Neuronal stem cell (in vitro differentiated cells): ENCODE measurements at places on chromosomes 4 and X.
A peak's percentile ranks its signal among the peaks of the same experiment; 100 is the strongest.

DNA sequence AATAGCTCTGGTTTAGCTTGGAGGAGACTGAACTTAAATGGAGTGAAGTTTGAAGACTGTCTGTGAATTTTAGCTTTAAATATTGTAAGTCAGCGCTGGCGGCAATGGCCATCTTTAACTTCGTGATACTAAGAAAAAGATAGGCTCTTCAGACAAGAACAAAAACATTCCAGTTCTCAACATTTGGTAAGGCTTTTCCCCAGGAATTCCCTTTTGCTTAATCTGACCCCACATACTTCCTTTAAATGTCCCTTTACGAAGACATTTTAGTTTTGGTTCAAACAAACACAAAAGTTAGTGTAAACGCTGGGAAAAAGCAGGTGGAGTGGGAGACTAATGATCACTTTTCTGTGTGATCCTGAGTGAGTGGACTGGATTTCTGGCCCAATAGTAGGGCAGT lies 106.2 kb downstream of the MAML3 start:
- DNase-seq: no peak

DNA sequence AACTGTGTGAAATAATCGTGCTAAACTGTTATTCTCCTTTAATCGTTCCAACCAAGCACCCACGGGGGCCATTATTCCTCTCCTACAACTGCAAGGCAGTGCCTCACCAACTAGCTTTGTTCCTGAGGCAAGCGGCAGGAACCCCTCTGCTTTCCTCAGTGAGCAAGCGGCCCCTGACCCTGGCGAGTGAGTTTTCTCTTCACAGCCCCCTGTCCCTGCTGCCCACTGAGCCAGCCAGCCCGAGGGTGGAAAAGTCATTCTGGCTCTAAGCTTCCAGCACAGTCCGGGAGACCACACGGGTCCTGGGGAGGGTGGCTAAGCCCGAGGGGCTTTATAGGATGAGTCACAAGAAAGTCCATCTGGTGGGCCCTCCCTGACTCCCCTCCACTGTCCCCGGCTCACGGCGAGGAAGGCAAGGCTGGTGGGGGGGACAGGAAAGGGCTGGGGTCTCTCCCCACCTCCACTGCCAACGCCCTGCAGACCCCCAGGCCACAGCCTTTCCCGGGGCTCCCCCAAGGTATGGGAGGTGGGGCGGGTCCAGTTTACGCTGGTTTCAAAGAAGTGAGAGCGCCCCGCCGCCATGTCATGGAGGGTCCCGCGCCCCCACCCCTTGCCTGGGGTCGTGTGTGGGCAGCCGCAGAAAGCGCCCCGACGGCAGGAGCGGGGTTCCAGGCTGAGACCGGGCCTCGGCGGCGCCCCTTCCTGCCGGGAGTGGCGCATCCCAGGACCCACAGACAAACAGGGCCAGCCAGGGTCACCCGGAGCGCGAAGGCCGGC lies 45.0 kb downstream of the CPLX1 start:
- DNase-seq: no peak

- no peak for DNase-seq
Measured at GRCh38 chrX:151902813-151903591, 9.7 kb upstream of the MAGEA4 start.

DNA sequence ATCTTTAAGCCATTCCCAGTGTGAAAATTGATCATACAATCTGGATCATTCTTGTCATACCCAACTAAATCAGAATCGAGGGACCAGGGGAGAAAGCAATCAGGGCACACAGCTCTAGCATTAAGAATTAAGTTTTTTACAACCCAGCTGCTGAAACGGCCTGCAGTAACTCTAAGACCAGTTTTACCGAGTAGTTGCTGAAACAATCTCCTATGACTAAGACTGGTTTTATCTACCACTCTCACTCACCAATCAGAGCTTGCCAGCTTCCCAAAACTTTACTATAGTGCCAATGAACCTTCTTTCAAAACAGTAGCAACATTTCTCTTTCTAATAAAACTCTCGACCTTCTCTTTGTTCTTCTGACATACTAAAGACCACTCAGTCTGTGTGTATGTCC lies 2.8 kb upstream of the SAP30 start:
- DNase-seq: no peak

DNA sequence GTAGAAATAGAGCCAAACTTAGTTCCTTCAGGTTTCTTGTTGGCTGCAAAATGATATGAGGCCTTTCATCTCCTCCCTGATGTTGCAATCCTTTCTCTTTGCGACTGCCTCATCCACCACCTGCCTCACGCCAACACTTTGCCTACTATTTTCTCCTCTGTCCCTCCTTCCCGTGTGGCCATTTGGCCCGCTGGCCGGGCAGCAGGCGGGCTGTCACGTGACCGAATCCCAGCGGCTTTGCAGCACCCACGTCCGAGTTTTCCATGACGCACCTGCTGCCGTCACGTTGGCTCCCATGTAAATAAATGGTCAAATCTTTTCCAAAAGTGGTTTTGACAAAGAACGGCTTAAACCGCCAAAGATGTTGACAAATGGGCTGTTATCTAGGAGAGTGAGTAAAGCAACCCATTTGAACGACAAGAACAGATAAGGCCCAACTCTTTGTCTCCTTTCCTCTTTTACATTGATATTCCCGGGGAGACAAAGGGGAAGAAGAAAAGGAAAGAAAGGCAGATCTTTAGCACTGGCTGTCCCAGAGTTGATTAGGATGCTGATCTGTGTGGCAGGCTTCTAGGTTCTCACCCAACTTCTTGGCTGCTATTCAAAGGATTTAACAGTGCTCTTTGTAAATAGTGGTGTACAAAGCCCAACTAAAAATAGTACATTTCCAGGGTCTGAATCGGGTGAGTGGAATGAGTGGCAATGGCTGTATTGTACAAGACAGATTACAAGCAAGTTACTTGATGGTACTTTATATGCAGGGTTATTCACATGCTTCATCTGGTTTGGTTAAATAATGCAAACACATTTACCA lies 174.2 kb upstream of the JADE1 start:
- DNase-seq: no peak

- DNase-seq: no peak
Measured at GRCh38 chr4:15610855-15611254, 44.3 kb downstream of the FBXL5 start.

DNA sequence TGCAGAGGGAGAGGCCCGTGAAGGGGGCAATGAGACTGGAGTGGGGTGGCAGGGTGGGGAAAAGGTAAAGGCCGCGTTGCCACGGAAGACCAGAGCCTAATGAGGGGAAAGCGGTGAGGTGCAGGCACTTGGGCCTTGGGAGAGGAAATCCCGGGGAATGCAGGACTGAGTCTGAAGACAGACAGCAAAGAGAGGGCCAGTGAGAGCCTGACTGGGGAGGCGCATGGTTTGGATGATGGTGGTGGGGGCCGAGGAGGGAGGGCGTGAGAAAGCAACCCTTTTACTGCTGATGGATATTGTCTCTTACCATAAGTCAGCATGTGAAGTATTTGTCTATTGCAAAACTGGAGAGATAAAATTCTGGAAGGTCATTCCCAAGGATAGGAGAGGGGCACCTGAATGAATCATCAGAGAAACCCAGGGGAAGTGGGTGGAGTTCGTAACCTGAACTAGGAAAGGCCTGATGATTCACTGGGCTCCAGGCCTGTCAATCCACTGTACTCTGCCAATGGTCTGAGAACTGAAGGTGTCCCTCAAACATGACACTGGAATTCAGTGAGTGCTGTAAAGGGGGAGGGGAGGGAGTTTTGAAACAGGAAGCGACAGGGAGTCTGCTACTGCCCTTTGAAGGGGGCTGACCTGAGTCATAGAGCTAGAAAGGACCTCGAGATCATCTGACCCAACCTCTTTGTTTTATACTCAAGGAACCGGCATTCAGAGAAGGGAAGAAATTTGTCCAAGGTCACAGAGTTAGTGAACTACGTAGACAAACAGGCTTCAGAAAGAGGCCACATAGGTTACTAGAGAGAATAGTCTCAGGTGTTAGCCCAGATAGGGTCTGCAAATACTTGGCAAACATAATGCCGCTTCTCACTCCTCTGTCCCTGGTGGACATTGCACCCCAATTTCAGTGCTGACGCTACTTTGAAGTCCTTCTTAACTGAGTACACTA lies 52.2 kb downstream of the NALF2 start:
- DNase-seq: peak; percentile 31

DNA sequence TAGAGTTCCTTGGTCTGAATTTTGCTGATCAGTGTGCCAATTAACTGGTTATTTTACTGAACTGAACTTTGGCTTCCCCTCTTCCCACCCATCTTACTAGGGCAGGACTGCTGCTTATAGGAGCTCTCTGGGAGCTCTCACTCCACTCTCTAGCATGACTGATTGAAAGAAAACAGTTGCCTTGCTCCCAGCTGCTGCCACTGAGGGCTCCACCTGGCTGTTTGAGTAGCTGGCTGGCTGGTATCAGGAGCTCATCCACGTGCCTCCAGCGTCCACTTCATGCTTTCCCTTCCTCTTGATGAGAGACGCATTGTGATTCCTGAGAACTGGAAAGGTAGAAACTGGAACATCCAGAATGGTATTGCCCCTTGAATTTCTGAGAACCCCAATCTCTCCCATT lies 73.0 kb upstream of the KLHL13 start:
- DNase-seq: no peak

DNA sequence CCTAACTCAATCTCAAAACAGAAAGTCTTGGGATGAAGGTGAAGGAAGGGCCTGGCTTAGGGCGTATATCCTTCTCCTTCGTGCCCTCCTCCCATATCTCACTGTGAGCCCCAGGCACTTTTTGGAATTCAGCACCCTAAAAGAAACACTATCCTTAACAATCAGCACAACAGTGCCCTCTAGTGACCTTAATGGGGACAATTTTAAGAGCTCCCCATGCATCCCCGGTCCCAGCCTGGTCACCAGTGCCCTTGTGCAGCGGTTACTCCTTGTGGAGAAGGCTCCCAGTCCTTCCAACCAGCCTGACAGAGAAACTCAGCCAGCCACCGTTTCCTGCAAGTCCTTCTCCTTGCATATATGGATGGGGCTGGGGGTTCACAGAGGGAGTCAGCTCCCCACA lies 4.2 kb downstream of the PAK3 start:
- peak; percentile 21 for DNase-seq

DNA sequence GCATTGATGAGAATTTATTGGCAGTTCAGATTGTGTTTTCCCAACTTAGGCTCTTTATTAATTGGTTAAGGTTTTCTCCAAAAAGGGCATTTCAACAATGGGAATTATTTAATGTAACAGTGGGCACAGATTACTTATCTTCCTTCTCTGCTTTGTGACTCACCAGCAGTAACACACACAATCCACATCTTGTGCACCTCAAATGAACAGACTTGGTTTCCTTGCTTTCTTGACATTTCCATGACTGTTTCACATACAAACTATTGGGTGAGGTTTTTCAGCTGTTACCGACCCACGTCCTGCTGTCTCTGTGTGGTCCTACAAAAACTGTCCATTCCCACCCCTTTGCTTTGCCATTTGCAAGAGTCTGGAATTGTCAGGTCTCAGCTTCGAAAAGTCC lies 38.1 kb downstream of the CCNI start:
- DNase-seq: no peak

DNA sequence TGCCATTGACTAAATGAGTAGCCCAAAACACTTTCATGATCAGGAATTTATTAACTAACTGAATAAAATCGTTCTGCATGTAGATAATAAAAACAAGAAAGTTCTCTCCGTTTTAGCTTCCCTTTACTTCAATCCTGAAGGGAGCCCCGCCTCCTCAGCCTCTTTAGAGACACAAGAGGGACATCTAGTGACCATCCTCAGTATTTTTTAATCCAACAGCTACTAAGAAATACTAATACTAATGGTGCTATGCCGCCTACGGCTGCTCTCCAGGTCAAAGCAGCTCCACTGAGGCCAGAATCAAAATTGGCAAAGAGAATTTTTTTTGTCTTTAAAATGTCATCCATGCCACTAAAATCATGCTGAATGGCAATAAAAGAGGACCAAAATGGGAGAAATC lies 3.2 kb upstream of the PCDH19 start:
- DNase-seq: no peak
